Activated T-cell treated with anti-CD3 and anti-CD28 coated beads, Interleukin-2, amount 50 U/mL, for 48 hours (primary cell): ENCODE measurements at places on chromosomes 7 and 10.

DNA sequence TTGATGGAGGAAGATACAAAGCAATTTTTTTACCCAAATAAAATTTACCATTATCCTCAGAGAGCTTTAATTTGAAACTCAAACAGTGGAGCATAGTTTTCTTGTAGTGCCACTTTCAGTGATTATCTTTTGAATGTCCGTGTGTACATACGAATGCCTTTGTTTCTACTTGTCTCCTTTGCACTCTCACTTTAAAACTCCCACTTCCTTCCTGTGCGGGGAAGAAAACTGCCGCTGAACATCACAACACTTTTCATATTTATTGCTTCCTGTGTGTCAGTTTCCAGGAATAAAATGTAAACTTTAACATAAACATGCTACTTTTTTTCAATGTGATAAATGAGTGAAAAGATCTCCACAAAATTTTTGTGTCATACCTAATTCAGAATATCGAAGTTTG is 102.4 kb downstream of the SEMA3A start:
- DNase-seq, result no peak

DNA sequence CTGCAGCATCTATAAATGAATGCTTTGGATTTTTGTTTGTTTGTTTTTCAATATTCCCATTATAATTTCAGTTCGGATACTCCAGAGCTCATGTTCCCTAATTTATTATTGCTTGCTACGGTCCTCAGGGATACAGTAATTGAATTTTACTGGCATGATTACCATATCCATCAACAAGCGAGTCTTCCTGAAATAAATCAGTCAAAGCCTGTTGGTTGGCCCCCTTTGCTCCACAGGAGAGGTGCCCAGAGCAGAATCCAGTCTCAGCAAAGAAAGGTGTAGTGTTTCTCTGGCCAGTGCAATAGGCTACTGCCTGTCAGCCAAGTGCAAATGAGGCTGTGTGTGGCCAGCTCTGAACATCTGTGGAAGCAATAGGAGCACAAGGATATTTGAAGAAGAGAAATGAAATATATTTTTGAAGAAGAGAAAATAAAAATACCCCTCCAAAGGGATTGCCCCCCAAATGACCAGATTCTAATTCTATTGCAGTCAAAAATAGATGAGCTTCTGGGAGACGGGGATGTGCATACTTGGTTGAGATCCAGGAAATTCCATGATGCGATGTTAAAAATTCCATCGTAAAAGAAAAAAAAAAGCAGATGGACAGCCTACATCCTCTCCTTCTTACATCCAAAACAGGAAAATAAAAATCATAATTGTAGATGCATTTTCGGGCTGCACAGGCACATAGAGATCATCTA is 18.1 kb downstream of the TRIL start:
- no peak for DNase-seq

GRCh38 chr7:154842591-154842990 is 160.3 kb downstream of the PAXIP1 start:
- DNase-seq, result no peak

DNA sequence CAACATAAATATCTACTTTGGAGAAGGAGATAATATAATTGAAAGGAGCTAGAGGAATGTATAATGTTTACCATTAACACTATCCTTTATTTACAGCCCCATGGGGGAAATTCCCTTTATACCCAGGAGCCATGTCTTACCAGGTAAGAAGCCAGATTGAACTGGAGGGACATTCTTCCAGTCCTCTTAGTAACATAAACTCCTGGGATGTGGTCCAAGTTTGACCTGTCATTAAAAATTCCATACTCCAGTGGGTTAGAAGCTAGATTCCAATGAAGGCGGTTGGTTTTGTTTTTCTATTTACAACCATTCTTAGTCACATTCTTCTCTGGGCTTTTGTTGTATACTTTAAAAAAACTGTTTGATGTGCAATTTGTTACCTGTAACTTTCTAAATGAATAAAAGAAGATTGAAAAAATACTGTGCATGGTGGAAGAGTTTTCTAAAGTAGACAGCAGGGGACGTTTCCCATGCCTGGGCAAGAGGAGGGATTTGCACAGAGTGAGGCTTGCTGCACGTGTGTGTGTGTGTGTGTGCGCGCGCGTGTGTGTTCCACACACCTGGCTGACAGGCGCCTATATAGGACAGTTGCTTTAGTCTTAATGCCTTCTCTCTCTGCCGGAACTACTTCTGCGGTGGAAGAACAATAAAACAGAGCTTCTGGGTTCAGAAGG is 2.0 kb downstream of the PLCE1 start:
- no peak for DNase-seq

- DNase-seq, result no peak
Measured at GRCh38 chr10:11796474-11796873, 26.7 kb upstream of the PROSER2 start.

- no peak for DNase-seq
Measured at GRCh38 chr10:28686835-28687682, 9.7 kb downstream of the BAMBI start.

GRCh38 chr10:21599582-21599981 is 65.5 kb downstream of the MLLT10 start:
- DNase-seq, result no peak

- no peak for DNase-seq
Measured at GRCh38 chr10:44995581-44995913, 5.2 kb upstream of the ZNF22 start.

- no peak for DNase-seq
Measured at GRCh38 chr10:73809061-73809818, 2.2 kb downstream of the NDST2 start.

GRCh38 chr7:141225916-141226618 is 152.2 kb downstream of the TMEM178B start:
- no peak for DNase-seq

- no peak for DNase-seq
Measured at GRCh38 chr10:38038107-38038931, 27.8 kb downstream of the ZNF33A start.

DNA sequence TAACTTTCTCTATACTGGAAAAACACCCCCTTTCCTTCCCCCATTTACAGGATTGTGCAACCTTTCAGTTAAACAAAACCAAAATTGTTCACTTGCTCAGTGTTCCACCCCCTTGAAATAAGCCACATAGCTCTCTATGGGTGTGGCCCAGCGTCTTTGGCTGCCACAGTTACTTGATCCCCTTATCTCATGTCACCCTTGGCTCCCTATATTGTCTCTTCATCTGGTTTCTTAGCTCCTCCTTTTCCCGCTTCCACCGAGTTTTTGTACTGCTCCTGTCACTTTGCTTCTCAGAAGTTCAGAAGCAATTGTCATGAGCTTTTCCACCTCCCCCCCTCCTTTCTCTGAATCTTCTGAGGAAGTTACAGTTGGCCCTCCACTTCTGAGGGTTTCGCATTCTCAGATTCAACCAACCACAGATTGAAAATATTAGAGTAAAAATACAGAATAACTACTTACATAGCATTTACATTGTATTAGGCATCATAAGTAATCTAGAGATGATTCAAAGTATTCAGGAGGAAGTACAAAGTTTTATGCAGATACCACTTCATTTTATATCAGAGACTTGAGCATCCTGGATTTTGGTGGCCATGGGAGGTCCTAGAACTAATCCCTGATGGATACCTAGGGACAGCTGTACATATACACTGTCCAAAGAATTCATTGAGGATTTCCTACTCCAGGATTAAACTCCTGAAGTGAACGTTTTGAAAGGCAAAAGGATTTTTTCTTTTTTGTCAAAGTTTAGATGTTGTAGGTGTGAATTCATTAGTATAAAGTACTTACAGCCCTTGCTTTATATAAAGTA is 60.4 kb downstream of the ADD3 start:
- no peak for DNase-seq

DNA sequence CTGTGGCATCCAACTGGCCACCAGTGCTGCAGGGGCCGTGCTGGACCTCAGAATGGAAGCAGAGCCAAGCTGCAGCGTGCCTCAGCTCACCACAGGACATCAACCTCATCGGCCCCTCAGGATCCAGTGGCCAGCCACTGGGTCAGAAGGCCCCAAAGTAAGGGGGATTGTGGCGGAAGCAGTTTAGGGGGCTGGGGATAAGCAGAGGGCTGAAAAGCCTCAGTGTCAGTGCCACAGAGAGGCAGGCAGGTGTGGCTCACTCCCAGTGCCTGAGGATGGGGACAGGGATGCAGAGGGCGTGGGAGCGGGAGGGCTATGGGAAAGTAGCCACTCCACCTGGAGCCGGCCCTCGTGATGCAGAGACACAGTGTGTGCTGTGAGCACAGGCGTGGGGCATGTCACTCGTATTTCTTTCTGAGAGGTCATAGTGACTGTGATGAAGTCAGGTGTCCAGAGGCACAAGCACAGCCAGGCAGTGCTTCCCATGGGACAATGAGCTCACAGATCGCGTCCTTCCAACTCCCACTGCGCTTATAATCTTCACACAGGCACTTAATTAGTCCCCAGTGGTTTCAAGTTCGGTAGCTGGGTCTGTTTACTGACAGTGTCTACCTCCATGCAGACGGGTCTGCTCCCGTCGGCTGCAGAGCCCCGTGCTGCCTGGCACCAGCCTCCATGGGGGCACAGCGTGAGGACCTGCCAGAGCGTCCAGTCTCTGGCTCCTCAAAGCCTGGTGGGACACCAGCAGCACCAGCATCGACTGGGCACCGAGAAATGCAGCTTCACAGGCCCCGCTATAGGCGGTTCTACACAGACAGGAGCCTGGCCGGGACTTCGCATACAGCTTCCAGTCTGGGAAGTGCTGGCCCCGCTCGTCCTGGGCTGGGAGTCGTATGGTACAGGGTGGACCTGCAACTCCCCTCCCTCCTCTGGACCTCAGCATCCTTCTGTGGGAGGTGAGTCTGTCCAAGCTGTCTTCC is 42.9 kb upstream of the CNPY1 start:
- DNase-seq, result no peak

DNA sequence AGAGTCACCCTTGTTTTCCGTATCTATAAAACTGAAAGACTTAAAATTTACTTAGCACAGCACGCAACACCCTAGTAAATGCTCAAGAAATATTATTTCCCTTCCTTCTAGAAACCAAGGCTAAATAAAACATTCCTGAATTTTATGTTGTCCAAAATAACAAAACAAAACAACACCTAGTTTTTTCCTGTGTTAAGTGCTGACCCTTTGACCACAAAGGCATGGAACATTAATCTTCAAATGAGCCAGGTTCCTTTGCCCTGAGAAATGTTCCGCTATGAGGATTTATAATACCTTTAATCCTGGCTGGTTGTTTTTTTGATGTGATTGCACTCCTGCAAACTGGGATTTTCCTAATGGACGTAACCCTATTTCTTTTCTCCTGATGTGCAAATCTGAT is 29.0 kb upstream of the DGKI start:
- DNase-seq, result no peak

- DNase-seq, result no peak
Measured at GRCh38 chr10:66928776-66929175, 2.9 kb downstream of the LRRTM3 start.

DNA sequence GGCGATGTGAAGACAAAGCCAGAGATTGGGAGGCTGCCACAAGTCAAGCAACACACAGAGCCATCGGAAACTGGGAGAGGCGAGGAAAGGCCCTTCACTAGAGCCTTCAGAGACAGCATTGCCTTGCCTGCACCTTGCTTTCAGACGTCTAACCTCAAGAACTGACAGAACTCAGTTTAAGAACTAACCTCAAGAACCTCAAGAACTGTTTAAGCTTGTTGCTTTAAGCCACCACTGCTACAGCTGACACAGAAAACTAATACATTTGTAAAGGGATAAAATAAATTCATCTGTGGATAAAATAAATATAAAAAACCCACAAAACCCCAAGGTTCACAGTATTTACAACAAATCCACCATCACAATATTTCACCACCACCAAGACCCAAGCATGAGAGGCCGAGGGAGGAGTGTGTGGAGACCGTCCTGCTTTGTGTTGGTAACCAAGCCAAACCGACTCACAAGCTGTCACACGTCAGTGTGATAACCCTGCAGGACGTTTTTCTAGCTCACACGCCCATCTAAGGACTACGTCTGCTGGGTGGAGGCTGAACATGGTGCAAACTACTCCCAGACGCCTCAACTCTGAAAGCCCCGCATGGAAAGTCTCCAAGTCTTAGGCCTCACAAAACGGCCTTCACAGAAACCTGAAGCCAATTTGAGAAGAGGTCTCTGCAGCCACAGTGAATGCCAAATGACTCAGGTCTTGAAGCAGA is 116.8 kb downstream of the ABLIM1 start:
- DNase-seq, result peak; percentile 75

DNA sequence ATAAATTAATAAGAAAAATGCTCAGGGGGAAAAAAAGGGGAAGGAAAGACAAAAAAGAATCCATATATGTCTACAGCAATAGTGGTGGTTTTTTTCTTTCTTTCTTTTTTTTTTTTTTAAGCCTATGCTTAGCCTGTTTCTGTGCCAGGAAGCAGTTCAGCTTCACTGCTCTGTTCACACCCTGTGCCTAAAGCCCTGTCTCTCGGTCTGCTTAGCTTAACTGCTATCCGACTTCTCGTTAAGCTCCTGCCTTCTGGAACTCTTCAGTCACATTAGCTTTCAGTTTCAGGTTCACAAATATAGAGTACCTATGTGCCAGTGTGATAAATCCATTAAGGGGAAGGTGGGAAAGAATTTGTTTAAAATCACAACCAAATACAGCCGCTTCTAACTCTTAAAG is 26.5 kb upstream of the NRG3 start:
- no peak for DNase-seq

- DNase-seq, result no peak
Measured at GRCh38 chr7:108102671-108103312, 27.4 kb downstream of the LAMB4 start.

DNA sequence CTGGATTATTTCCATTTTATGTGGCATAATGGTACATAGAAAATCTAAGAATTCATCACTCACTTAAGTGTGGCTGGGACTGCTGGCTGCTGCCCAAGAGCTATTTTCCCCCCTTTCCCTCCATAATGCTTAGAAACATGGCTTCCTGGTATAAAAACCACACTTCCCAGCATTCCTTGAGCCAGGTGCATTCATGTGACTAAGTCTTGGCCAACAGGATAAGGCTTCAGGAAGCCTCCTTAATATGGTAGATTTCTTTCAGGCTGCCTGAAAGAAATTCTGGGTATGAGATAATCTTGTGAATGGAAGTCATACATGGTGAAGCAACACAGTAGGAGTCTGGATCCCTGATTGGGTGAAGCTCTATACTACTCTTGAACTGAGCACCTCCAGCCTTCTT is 178.0 kb downstream of the JAZF1 start:
- no peak for DNase-seq

DNA sequence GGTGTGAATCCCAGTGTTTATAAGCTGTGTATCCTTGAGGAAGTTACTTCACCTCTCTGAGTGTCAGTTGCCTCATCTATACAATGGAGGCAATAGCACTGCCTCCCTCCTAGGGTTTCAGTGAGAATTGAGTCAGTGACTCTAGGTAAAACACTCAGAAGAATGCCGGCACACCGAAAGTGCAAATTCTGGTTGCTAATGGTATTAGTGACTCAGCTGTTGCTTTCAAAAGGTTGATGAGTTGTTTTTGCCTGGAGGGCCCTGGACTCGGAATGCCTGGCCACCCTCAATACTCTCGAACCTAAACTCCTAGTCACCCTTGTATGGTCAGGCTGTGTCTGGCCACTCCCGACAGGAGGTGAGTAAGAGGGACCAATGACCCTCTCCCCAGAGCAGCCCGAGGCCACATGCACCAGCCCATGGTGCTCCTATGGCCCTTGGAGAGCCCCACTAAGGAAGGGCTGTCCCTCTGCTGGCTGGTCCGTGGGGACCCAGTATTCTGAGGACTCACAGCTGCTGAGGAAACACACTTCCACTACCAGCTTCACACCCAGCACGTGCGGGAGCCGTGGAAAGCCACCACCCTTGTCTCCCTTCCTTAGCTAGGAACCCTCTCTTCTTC is 60.2 kb downstream of the CALML3 start:
- DNase-seq, result no peak
